ENCODE measurements at places on chromosomes 7 and 10.

GRCh38 chr7:150988230-150989226 lies 2.3 kb upstream of the NOS3 start:
- DNase-seq, result no peak

GRCh38 chr7:133742709-133743538 lies 384.2 kb upstream of the LRGUK start:
- no peak for DNase-seq

DNA sequence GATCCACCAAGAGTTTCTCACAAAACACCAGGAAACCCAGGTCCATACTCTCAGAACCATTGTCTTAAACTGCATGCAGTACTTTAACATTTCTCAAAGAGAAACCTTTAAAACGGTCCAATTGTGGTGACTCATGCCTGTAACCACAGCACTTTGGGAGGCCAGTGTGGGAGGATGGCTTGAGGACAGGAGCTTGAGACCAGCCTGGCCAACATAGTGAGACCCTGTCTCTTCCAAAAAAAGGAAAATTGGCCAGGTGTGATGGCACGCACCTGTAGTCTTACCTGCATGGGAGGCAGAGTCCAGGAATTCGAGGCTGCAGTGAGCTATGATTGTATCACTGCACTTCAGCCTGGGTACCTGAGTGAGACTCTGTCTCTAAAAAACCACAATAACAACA lies 97.5 kb upstream of the OIT3 start:
- DNase-seq, result no peak

DNA sequence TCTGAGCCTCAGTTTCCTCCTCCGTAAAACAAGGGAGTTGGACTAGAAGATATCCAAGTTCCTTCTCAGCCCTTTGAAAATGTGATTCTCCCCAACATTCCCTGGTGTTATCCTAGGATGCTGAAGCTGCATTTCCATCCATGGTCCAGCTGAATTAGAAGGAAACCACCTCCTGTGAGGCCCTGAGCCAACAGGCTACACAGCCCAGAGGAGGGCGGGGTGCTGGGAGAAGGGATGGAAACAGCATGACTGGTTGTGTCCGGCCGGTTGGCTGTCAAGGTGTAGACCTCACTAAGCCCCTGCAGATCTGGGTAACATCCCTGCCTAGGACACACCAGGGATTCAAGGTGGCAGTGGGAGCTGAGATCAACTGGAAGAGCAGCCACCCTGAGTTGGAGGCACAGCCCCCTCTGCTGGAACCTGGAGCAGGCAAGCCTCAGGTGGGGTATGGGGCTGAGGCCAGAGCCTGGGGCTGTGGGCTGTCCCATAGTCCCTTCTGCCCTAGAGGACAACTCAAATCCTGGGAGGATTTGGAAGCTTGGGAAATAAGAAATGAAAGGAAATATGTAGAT lies 72.0 kb downstream of the PAX2 start:
- no peak for DNase-seq

- no peak for DNase-seq
Measured at GRCh38 chr7:42590771-42591310, 321.0 kb downstream of the C7orf25 start.

- peak; percentile 3 for DNase-seq
Measured at GRCh38 chr7:70380421-70381015, 751.4 kb upstream of the GALNT17 start.
